Omental fat pad (tissue), 4 donors: ENCODE measurements at places on chromosomes 11 and 22. TPM values are rescaled to one million over a fixed set of nuclear protein-coding genes. Genes with fewer than 3 reads are reported as not detected.

- DNase-seq: no peak
These were observed 41.5 kb upstream of the EP300 start for GRCh38 chr22:41050883-41051282.

- DNase-seq: no peak
These were observed 6.1 kb downstream of the PI4KA start for GRCh38 chr22:20852503-20852902.

GRCh38 chr11:48001438-48002021 lies 21.2 kb downstream of the PTPRJ start:
- no peak for DNase-seq

DNA sequence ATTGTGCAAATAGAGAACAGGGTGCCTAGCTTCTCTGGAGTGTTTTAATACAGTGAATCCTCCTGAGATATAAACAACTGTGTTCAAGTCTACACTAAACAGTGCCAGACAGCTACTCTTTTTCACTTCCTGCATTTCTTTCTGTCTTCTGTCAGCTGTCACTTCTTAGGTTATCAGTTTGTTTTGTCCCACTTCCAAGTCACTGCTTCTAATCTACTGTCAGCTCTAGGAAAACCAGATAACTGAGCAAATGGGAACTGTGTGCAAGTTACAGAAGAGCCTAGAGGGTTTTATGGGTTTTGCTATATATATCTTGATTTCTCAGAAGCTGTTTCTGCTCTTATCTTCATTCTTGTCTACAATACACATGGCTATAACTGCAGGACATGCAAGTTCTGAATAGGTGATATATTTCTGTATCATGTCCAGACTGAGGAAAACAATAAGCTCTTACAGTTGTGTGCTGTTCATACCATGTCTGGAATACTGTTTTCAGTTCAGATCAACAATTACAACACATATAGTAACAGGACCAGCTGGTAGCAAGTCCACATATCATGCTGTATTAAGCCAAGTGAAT lies 5.8 kb downstream of the PITPNB start:
- DNase-seq: no peak

- no peak for DNase-seq
These were observed 159.6 kb downstream of the SWAP70 start for GRCh38 chr11:9823439-9823838.

PTDSS2 gene
- total RNA-seq: 33.0 TPM
